ENCODE measurements at places on chromosomes 3 and 15. TPM values are rescaled to one million over a fixed set of nuclear protein-coding genes. Genes with fewer than 3 reads are reported as not detected.
A peak's percentile ranks its signal among the peaks of the same experiment; 100 is the strongest.

IQCF5 gene
- not detected for total RNA-seq

GRCh38 chr3:76972624-76973296 lies 67.1 kb upstream of the ROBO2 start:
- no peak for ATAC-seq

DNA sequence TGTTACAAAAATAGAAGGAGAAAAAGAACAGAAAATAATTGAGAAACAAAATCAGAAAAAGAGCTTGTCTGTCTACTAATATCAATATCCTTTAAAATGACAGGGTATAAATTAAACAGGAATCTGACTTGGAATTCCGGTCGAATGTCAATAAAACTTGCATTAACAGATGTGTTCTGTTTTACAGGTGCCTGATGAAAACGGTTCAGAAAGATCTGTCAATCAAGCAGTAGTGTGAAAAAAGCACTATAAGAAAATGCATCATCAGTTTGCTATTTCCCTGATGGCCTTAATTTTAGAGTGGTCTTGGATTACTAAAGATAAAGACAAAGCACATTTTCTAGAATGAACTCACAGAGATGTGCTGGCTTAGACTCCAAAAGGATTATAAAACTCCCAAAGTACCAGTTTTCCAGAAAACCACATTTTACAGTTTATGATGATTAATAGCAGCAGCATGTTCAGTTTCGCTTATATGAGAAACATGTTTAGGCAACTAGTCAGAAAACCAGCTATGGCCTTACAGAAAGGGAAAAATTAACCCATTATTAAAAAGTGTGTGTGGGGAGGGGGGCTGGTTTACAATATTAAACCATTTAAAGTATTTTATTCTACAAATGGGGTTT lies 8.2 kb upstream of the C3orf38 start:
- no peak for ATAC-seq

DNA sequence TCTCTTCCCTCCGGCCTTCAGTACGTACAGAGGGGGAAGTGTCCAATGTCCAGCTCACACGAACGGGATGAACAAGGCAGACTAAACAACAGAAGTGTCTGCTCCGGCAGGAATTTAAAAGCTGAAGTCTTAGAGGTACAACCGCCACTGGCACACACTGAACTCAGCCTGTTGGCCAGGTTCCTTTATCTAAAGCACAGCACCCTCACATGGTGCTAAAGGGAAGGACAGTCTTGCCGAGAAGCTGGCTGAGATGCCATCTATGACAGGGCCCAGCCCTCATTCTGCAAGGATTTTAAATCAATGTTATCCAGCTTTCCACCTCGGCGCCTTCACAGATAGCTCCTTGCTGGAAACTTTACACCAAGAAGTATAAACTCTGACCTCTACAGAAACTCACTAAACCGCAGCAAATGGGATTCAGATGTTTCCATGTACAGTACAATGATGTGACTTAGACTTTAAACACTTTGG lies 2.8 kb downstream of the ADAMTS17 start:
- ATAC-seq = peak; percentile 49

Data from activated T-helper 17 cell treated with anti-CD3 and anti-CD28 coated beads, Interleukin-2, amount 50 U/mL, for 72 hours (primary cell).